ENCODE measurements at places on chromosomes 13 and 19. TPM values are rescaled to one million over a fixed set of nuclear protein-coding genes. Genes with fewer than 3 reads are reported as not detected.

Gene CGB8
- total RNA-seq: not detected

Gene ZNF610
- 3.2 TPM for total RNA-seq

Gene ZNF428
- total RNA-seq: 61.3 TPM

Gene XPO4
- total RNA-seq: 12.6 TPM

Gene AP1M2
- not detected for total RNA-seq

Gene ZNF709
- 2.9 TPM for total RNA-seq

Gene GPC6
- 12.0 TPM for total RNA-seq

Gene SPRED3
- total RNA-seq: 0.46 TPM

Gene NLRP9
- not detected for total RNA-seq

Gene OR10H1
- not detected for total RNA-seq

Gene RNF113B
- not detected for total RNA-seq

Gene KLC3
- not detected for total RNA-seq

Gene NAPSA
- total RNA-seq: 3.7 TPM

Gene ZNF416
- 5.3 TPM for total RNA-seq

Gene IFI30
- total RNA-seq: 50.3 TPM

Gene ABCC4
- 5.8 TPM for total RNA-seq

Gene ZNF221
- 7.1 TPM for total RNA-seq

Gene PIH1D1
- 84.0 TPM for total RNA-seq

Gene SIGLEC6
- total RNA-seq: 0.58 TPM

Gene DAND5
- not detected for total RNA-seq

Gene MEF2B
- not detected for total RNA-seq

Gene CLDND2
- not detected for total RNA-seq

Gene MBD3L3
- total RNA-seq: not detected

Gene ZNF441
- 7.9 TPM for total RNA-seq

Gene ADGRE2
- total RNA-seq: 0.65 TPM

Gene IL4I1
- total RNA-seq: 0.50 TPM

Gene GNG8
- not detected for total RNA-seq

Gene HNRNPM
- total RNA-seq: 126 TPM

Gene ZNF780A
- total RNA-seq: 19.1 TPM

Gene MYBPC2
- total RNA-seq: not detected

Gene PBX4
- total RNA-seq: 0.66 TPM

Gene PRTN3
- total RNA-seq: not detected

Gene FAM216B
- total RNA-seq: not detected

Gene APOC1
- total RNA-seq: not detected

Gene ZNF549
- 6.7 TPM for total RNA-seq

Gene ZNF470
- 9.2 TPM for total RNA-seq

Measured in esophagus muscularis mucosa (tissue), 4 donors.